ENCODE measurements at places on chromosomes 1 and 21.

GRCh38 chr1:68442822-68443556, 6.8 kb downstream of the RPE65 start:
- peak; percentile 64 for DNase-seq

DNA sequence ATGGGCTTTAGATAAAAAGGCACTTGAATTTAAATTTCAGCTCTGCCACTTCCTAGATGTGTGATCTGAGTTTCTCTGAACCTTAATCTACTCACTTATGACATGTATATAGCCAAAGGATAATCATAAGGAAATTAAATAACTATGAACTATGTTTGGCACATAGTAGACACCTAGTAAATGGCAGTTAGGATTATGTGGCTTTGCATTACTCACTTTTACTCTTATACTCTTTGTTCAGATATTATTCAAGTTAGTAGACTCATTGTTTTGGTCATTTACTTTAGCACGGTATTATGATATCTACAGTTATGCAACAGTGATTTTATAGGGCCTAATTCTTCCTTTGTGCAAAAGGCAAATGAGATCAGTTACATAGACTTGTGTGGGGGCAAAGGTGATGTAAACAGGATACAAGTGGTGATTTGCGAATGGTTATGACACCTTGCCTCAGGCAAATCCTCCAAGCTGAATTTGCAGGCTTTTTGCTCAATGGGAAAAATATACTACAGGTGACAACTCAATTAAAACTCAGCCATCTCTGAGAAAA, 297.2 kb upstream of the PBX1 start:
- no peak for DNase-seq

GRCh38 chr1:24871306-24871901, 58.7 kb downstream of the RUNX3 start:
- no peak for DNase-seq

- DNase-seq: no peak
Observed at GRCh38 chr1:197008861-197009260, 31.5 kb downstream of the CFHR5 start.

DNA sequence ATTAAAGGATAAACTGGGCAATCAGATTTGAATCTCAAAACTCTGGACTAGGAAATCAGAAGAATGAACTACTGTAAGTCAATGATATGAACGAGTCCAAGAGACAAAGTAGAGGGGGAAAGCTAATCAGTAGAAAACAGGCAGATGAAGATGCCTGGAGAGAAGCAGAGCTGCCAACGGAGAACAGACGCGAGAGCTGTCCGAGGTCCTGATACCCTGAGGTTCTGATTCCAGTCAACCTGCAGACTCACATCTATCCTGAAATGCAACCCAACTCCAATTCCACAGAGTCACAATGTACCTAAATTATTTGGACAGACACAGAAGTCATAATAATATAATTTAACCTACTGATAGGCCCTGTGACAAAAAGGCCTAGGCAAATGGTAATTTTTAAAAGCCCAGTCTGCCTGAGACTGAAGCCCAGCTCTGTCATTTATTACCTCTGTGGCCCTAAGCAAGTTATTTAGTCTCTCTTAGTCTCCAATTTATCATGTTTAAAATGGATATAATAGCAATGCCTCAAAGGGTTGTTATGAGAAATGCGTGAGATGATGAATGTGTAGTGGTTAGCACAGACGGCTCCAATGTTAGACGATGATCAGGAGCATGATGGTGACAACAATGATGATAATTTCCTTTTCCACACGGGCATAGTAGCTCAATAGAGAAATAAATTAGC, 33.4 kb downstream of the RGS7 start:
- DNase-seq: peak; percentile 30

DNA sequence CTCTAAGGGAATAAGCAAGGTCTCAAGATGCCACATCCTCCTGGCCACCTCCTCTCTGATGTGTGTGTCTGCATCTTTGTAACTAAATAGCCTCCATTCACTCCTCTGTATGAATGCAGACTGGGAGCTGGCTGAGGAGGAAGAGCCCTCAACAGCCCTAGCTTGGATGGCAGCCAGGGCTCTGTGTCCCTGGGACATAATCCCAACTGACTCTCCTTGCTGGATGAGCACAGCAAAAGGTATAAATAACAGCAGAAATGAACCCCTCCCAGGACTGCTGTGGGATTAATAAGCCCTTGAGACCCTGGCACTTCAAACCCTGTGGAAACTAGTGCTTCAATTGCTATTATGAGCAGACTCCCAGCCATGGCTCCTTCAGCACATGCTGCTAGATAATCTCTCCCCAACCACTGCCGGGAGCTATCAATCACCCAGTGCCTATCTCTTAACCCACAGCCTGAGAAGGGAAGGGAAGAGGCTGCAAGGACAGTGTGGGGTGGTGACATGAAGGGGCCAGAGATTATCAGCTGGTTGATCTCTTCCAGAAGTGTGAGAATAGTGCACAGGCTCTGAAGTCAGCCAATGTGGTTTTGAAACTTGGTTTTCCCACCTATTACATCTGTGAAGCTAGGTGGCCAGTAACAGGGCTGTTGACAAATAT, 152.2 kb downstream of the TNR start:
- no peak for DNase-seq

GRCh38 chr1:180163041-180163440, 8.4 kb downstream of the QSOX1 start:
- no peak for DNase-seq

GRCh38 chr1:46528297-46528955, 23.0 kb downstream of the KNCN start:
- no peak for DNase-seq

- no peak for DNase-seq
Observed at GRCh38 chr1:74728736-74729135, 4.1 kb downstream of the CRYZ start.

DNA sequence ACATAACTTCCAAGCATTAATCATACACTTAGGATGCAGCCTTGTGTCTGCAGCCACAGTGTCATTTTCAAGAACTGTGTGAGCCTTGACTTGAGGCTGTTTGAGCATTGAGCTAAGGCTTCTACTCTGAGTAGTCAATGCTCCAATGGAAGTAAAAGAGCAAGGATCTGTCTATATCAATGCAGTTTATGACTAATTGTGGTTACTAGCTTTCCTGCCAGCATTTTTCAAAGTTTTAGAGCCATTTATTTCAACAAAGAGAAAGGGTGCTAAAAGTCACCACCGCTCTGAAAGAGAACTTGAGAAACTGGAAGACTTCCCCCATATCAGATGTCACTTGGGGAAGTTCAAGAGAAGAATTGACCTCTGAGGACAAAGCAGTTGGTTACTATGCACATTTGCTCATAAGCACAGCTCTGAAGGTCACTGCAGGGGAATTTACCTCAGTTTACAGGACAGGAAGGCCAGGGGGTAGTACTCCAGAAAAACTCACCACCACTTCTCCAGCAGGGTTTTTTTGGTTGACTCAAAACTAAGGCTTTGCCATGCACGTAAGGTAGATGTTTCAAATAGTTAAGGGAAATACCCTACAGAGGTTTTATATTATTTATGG, 24.5 kb upstream of the RGS1 start:
- DNase-seq: peak; percentile 25

DNA sequence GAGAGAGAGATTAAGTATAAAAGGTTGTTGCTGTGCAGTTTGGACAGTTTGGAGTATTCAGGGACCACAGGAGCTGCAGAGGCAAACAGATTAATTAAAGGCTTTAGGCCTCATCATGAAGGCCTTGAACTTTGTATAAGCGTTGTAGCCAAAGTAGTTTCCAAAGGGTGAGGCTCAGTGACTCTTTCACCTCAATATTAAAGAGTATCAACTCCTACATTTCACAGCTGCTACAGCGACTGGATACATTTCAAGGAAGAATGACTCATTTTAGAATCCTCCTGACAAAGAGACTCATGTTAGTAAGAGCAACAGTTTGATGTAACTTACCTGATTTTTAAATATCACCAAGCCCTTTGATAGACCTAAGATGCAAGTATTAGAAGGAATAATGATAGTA, 355.5 kb downstream of the HLX start:
- no peak for DNase-seq

GRCh38 chr1:152786077-152786476, at the start of gene LCE1E:
Gene LCE1E (plus strand): TSS chr1:152786257. CDS start chr1:152787300, 1,043 bp downstream.
- DNase-seq: peak; percentile 81

- DNase-seq: no peak
Observed at GRCh38 chr1:101141376-101141775, 95.4 kb upstream of the S1PR1 start.

DNA sequence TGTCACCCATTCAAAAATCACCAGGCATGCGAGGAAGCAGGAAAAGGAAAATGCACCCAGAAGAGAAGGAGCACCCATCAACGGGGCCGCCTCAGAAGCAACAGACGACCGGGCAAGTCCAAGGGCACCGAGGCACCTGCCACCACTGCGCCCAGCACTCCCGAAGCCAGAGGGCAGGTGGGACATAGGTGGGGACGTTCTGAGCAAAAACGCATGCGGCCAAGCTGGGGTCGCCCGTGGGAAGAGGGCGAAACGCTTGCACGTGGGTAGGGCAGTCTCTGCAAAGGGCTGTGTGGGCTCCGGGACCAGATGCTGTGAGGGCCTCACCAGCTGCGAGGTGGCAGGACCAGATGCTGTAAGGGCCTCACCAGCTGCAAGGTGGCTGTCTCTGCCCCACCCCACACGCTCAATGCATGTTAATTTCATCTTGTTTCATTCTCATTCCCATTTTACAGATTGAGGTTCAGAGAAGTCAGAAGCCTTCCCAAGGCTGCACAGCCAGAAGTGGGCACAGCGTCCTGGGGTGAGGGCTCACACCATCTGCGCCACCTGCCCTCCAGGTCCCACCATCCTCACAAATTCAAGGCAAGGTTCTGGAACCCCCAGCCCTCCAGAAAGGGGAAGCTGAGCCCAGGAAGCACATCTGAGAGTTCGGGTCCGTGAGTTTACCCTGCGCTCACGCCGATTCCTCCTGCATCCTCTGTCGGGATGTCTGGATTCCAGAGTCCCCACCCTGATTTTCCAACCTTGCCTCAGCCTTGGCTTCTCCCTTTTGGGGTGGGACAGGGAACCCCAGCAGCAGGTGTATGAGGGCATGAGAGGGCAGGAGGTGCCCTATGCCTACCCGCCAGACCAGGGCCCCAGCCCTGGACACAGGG, 8.2 kb upstream of the SAMD11 start:
- no peak for DNase-seq

- no peak for DNase-seq
Observed at GRCh38 chr21:40997831-40998230, 150.9 kb upstream of the DSCAM start.

GRCh38 chr1:70863239-70863638, 184.4 kb downstream of the PTGER3 start:
- no peak for DNase-seq

DNA sequence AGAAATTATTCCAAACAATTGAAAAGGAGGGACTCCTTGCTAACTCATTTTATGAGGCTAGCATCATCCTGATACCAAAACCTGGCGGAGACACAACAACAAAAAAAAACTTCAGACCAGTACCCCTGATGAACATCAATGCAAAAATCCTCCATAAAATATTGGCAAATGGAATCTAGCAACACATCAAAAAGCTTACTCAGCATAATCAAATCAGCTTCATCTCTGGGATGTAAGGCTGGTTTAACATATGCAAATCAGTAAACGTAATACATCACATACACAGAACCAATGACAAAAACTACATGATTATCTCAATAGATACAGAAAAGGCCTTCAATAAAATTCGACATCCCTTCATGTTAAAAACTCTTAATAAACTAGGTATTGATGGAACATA, 440.1 kb downstream of the NUF2 start:
- no peak for DNase-seq

GRCh38 chr1:209420276-209420675, 163.2 kb upstream of the CAMK1G start:
- no peak for DNase-seq

- DNase-seq: no peak
Observed at GRCh38 chr1:157166590-157166989, 28.4 kb upstream of the ETV3 start.

DNA sequence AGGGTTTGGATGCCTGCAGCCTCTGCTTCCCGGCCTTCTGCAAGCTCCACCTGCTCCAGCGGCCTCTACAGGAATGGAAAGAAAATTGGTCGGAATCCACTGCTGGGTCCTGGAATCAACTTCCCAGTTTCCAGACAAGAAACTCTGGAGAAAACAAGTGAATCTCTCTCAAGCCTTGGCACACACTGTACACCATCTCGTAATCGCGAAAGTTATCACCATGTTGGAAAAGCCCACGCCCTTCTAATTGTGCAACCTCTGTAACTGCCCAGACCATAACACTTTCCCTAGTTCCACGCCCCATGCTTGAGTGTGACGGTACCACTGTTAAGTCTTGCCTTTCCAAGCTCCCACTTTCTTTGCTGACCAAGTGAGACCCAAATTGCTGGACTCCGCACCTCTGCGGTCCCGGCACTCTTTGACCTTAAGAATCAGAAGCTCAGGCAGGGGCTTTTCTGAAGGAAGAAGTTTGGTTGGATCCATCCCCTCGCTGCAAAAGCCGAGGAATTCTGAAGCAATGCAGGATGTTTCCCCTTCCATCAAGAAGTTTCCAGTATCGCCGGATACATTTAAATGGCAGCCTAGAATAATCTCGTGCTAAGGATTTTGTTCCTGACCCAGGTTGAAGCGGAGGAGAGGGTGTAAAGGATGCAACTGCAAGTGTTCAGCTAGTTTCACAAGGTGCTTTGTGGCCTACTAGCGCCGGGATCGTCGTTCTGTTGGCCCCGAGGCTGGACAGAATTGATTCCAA, 6.2 kb downstream of the NR5A2 start:
- DNase-seq: no peak

- DNase-seq: peak; percentile 15
Observed at GRCh38 chr21:31371715-31372470, 27.8 kb upstream of the TIAM1 start.

- no peak for DNase-seq
Observed at GRCh38 chr1:212082765-212083406, 47.3 kb downstream of the DTL start.

DNA sequence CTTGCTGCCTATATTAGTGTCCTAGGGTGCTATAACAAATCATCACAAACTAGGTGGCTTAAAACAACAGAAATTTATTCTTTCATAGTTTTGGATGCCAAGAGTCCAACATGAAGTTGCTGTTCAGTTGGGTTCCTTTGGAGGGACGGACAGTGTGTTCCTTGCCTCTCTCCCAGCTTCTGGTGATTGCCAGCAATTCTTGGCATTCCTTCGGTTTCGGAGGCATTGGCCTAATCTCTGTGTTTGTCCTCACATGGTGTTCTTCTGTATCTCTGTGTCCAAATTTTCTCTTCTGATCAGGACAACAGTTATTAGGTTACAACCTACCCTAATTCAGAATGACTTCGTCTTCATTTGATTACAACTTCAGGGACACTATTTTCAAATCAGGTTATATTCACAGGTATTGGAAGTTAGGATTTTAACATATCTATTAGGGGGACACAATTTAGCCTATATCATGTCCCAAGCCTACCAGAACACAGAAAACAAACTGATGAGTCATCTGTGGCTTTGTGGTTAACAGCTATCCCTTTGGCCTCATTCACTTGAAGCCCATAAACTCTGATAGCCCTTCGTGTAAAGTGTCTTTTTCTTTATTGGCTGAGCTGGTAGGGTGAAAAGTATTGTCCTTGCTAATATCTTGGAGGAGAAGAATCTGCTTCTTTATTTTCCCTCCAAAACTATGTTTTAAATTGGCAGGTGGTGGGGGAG, 83.2 kb upstream of the PAPPA2 start:
- no peak for DNase-seq

Measured in RWPE1 (cell line).